Retina (tissue), 1 donor: ENCODE measurements at places on chromosomes 3 and 15.

GRCh38 chr15:100784493-100785180 is 95.0 kb upstream of the ALDH1A3 start:
- DNase-seq, result no peak

DNA sequence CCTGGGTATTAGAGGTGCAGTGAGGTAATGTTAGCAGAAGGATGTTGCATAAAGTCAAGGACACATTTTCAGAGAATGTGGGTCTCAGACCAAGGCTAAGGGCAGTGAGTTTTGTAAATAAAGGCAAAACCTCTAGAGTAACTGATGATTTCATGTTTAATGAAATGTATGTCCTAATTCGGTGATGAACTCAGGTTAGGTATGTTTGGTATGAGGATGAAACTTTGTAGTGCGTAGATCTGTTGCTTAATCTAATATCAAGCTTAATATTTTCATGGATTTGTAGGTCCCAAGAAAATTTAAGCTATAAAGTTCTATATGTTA is 3.6 kb downstream of the USP50 start:
- DNase-seq, result no peak

GRCh38 chr15:57867970-57868798 is 161.7 kb downstream of the POLR2M start:
- DNase-seq, result no peak

- DNase-seq, result peak; percentile 84
These were observed 42.5 kb downstream of the CMTM6 start for GRCh38 chr3:32460031-32460749.

DNA sequence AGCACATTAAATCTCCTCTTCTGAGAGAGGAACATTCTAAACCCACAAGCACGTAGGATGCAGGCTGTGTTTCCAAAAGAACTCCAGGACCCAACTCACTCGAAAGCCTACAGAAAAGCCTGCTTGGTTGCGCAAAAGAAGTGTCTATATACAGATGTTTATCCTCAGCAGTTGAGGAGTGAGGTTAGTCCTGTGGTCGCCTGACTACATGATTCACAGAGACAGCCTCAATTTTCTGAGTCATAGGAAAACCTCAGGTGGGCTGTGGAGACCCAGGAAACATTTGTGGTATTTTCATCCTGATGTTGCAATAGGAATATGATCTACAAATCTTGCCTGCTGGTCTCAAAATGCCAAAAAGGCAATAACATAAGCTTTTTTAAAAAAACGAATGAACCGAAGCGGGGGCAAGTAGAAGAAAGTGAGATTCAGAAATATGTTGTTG is 183.8 kb upstream of the THRB start:
- no peak for DNase-seq

DNA sequence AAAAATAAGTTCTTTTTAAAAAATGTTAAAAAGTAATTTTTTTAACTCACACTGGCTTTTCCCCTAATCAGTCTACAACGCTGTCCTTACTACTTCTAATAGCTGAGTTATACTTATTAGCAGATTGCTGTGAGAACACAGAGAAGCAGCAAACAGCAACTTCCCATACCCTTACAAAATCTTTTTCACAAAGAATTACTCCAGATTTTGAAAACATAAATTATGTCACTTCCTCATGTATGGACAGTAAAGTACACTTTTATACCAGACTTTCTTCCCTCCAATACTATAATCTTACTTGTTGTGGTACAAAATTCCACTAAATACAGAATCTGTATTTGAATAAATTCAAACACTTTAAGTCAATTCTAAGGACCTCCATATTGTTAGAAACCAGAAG is 2.1 kb downstream of the PHC3 start:
- DNase-seq, result no peak

GRCh38 chr3:16171009-16171408 is 3.5 kb upstream of the GALNT15 start:
- no peak for DNase-seq

GRCh38 chr3:118863731-118864322 is 170.8 kb downstream of the IGSF11 start:
- DNase-seq, result no peak

- no peak for DNase-seq
These were observed 204.8 kb downstream of the PDZRN3 start for GRCh38 chr3:73419942-73420341.

DNA sequence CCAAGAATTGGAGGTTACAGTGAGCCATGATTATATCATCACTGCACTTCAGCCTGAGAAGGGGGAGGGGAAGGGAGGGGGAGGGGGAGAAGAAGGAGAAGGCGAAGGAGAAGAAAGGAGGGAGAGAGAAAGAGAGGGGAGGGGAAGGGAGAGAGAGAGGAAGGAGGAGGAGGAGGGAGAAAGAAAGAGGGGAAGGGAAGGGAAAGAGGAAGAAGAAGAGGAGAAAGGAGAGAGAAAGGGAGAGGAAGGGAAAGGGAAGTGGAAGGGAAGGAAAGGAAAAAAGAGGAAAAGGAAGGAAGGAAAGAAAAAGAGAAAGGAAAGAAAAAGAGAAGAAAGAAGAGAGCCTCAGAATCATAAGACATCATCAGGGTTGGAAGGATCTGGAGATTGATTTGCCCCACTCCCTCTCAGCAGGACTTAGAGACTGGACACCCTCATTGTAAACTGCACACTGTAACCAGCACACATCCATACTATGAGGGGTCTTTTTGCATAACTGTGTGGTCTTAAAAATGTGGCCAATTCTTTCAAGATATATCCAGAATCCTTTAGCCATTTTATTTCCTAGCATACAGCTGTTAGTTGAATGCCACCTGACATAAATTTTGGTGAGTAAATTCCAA is 130.9 kb downstream of the CMSS1 start:
- DNase-seq, result no peak

GRCh38 chr3:77321646-77322045 is 281.7 kb downstream of the ROBO2 start:
- no peak for DNase-seq

DNA sequence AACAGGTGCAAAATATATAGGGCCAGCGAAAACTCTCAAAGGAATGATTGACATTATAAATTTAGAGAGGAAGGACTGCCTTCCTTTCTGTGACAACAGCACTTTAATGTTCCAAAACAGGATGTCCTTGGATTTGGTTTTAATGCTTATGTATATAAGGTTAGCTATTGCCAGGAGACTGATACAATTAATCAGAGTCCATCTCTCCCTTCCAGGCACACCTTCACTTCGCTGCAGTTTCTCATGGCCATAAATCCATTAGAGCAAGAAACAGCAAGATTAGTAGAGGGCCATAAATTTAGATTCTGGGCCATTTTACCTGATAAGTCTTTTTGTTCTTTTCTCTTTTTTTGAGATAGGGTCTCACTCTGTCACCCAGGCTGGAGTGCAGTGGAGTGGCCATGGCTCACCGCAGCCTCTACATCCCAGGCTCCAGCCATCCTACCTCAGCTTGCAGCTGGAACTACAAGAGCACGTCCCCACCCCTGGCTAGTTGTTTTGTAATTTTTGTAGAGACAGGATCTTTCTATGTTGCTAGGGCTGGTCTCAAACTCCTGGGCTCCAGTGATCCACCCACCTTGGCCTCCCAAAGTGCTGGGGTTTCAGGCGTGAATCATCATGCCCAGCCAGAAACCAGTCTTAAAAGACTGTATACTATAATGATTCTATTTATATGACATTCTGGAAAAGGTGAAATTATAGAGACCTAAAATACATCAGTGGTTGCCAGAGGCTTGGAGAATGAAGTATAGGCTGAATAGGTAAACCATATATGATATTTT is 15.7 kb upstream of the TFRC start:
- no peak for DNase-seq

GRCh38 chr15:82966671-82967071 is 14.2 kb upstream of the HOMER2 start:
- DNase-seq, result no peak

DNA sequence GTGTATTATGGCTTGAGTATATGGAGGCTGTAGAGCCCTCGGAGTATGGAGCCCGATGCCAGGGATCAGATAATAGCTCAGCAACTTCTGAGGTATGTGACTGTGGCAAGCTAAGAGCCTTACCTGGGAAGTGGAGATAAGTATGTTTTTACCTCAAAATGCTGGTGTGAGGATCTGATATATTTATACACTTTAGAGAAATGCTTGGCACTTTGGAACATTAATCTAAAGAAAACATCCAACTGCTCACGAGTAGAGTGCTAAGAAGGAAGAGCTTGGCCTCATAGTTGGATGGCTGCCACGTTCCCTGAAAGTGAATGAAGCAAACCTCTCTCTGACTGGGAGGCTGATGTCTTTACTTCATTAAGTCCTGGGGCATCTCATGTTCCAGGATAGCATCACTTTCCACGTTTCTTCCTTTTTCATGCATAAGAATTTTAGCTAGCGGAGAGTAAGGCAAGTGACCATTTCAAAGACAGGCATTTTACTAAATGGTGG is 58.9 kb upstream of the GOLGA8J start:
- no peak for DNase-seq

GRCh38 chr3:115450036-115450435 is 173.3 kb upstream of the GAP43 start:
- DNase-seq, result no peak

DNA sequence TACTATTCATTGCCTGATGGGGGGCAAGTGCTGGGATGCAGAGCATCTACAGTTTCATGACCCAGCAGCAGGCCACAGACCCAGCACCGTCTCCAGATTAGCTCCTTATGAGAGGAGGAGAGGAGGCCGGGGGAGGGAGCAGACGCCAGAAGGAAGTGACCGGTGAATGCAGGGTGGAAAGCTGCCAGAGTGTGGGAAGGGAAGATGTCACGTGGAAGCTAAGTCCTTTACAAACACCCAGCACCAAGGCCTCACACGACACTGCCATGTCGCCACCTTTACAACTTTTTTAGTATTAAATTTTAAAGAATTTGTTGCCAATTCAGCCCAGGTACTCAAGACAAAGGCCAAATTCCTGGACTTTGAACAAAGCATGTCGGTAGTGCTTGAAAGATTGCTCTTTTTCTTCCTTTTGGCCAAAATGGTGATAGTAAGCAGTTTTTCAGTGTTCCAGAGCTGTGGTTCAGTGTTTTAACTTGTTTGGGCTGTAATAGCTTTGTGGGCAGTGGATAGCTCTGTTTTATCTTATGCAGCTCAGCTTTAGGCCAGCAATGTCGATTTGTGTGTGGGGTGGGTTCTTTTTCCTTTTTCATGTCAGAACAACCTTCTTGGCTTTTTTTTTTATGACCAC is 58.2 kb downstream of the ZBTB38 start:
- no peak for DNase-seq

DNA sequence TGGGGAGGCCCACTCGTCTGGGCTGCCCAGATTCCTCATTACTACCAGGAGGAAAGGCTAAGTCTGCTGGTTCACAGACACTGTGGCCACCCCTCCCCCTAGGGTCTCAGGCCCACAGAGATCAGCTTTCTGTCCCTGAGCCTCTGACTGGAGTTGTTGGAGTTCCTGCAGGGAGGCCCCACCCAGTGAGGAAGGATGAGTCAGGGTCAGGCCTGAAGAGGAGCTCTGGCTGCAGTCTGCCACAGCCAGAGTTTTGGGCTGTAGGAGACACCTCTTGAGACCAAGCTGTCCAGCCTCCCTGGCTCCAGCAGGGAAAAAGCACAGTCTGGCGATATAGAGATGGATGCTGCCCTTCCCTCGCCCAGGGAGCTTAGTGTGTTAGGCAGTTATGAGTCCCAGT is 720.9 kb upstream of the SEMA6D start:
- DNase-seq, result no peak

GRCh38 chr3:13113346-13114330 is 40.4 kb upstream of the IQSEC1 start:
- DNase-seq, result no peak

GRCh38 chr3:105032541-105032940 is 334.2 kb upstream of the ALCAM start:
- DNase-seq, result no peak

DNA sequence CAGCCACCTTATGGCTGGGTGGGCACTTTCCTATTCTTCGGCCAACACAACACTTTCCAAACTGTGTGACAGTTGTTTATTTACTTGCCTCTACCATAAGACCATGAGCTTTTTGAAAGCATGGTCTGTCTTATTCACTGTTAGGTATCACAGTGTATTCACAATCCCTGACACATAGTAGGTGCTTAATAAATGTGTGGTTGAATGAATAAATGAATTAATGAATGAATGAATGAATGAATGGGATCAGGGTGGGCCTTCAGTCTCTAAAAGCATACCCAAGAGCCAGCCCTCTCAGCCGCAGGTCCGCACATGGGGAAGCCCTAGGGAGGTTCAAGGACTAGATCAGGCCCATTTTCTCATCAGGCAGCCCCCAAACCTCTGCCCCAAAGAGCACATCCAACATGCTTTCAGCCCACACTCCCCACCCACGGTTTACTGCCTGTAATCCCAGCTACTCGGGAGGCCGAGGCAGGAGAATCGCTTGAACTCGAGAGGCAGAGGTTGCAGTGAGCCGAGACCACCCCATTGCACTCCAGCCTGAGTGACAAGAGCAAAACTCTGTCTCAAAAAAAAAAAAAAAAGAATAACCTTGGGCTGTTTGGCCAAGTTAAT is 95.9 kb downstream of the LIPC start:
- DNase-seq, result no peak

DNA sequence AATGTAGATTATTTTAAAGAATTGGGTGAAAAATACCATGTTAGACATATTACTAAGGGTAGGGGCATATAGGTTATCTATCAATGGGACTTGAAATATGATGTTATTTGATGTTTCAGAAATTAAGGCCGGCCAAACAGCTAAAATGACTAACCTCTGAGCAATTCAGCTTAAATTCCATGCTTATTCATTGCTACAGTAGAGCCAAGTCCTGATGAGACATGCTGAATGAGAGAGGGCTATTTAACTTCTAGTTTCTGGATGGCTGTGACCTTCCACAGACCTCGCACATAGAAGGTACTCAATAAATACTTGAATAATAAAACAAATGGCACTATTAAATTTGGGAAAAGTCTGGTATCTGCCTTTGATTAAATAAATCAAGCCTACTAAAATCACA is 175.6 kb upstream of the WNT5A start:
- DNase-seq, result no peak

DNA sequence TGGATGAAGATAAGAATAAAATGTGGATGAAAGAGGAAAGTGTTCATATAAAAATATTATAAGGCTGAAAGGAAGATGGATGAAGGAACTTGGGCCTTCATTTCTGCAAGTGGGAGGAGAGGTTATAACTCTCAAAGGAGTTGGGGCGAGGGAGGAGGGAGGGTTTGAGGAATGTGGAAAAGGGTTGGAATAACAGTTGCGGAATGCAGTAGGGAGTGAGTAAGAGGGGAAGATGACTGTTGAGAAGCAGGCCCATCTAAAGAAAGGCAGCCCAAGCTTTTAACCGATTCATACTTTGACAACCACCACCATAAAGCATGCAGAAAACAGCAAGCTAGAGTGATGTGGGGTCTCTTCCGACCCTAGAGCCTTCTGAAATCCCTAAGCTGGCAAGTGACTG is 8.3 kb upstream of the TM4SF4 start:
- no peak for DNase-seq

- DNase-seq, result no peak
These were observed 78.6 kb downstream of the MYLK start for GRCh38 chr3:123805504-123805903.

GRCh38 chr3:110620118-110620517 is 451.5 kb upstream of the NECTIN3 start:
- DNase-seq, result no peak

- no peak for DNase-seq
These were observed 73.0 kb downstream of the SCN10A start for GRCh38 chr3:38743043-38743442.
